ENCODE measurements at places on chromosomes 5 and 9.

DNA sequence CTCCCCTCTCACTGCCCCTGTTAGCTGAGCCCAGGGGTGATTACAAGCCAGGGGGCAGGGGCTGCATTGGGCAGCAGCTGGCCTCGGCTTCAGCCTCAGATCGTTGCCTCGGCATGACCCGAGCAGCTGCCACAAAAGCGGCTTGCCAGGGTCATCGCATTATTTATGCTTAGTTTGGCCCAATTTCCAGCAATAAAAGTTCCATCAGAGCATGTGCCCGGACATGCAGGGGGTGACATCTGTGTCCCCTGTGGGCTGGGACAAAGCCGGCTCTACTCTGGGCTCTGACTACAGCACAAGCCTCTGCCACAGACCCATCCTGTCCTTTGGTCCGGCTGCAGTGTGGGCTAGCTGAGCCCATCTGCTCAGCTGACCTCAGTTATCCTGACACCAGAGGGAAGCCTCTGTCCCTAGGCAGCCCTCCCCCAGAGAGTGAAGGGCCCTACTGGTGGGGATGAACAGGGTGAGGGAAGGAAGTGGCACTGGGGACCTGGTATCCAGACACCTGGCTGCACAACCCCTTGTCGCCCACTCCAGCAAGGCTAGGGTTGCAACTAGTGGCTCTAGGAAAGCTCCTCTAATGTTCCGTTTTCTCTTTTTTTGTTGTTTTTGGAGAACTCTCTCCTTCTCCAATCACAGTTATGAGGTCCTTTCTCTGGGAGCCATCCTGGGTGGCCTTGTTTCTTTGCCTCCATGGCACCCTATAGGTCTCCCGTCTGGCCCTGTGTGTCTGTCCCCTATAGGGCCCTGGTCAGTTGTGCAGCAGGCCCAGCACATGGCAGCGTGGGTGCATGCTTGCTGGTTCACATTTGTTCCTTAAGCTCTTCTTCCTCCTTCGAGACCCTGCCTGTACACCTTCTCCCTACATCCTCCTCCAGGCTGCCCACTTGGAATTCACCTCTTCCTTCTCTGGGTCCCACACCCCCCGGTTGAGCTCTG is 13.3 kb upstream of the GADD45G start:
- no peaks in the 10 kb centered on the region for H3K36me3 ChIP-seq
- no peak for DNase-seq
- H3K4me1 ChIP-seq: peaks cover 10% of the 10 kb centered on the region
- H3K27ac ChIP-seq: no peak overlapping the region
- H3K27me3 ChIP-seq: no peaks in the 10 kb centered on the region
- H3K4me3 ChIP-seq: no peak overlapping the region

- no peak overlapping the region for H3K27ac ChIP-seq
- DNase-seq: no peak
- no peak overlapping the region for H3K4me3 ChIP-seq
- H3K27me3 ChIP-seq: no peaks in the 10 kb centered on the region
- H3K4me1 ChIP-seq: peaks cover 18% of the 10 kb centered on the region
These were observed 4.6 kb upstream of the FEM1C start for GRCh38 chr5:115549154-115549553.

GRCh38 chr9:96784021-96784420 is 6.1 kb upstream of the ZNF510 start:
- DNase-seq: no peak
- no peak overlapping the region for H3K4me3 ChIP-seq
- H3K27me3 ChIP-seq: no peaks in the 10 kb centered on the region
- peaks cover 2% of the 10 kb centered on the region for H3K4me1 ChIP-seq
- no peaks in the 10 kb centered on the region for H3K36me3 ChIP-seq
- no peak overlapping the region for H3K27ac ChIP-seq

- no peak overlapping the region for H3K4me3 ChIP-seq
- no peak overlapping the region for H3K27ac ChIP-seq
These were observed 5.1 kb downstream of the PKN3 start for GRCh38 chr9:128707446-128707845.

DNA sequence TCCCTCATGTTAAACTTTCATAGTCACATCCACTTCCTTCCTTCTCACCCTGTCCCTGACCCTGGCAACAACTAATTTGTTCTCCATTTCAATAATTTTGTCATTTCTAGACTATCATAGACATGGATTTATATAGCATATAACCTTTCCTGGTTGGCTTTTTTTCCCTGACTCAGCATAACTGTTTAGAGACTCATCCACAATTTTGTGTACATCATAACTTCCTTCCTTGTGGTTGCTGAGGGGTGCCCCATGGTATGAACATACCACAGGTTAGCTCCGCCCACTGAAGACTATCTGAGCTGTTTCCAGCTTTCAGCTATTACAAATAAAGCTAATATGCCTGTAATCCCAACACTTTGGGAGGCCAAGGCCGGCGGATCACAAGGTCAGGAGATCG is 137.3 kb downstream of the PHF2 start:
- no peaks in the 10 kb centered on the region for H3K27me3 ChIP-seq
- H3K27ac ChIP-seq: no peak overlapping the region
- no peaks in the 10 kb centered on the region for H3K36me3 ChIP-seq
- DNase-seq: no peak

- peaks cover 12% of the 10 kb centered on the region for H3K4me1 ChIP-seq
- no peak for DNase-seq
- H3K27me3 ChIP-seq: no peaks in the 10 kb centered on the region
- no peak overlapping the region for H3K27ac ChIP-seq
- H3K36me3 ChIP-seq: no peaks in the 10 kb centered on the region
These were observed 673.9 kb upstream of the KLF4 start for GRCh38 chr9:108163321-108164005.

DNA sequence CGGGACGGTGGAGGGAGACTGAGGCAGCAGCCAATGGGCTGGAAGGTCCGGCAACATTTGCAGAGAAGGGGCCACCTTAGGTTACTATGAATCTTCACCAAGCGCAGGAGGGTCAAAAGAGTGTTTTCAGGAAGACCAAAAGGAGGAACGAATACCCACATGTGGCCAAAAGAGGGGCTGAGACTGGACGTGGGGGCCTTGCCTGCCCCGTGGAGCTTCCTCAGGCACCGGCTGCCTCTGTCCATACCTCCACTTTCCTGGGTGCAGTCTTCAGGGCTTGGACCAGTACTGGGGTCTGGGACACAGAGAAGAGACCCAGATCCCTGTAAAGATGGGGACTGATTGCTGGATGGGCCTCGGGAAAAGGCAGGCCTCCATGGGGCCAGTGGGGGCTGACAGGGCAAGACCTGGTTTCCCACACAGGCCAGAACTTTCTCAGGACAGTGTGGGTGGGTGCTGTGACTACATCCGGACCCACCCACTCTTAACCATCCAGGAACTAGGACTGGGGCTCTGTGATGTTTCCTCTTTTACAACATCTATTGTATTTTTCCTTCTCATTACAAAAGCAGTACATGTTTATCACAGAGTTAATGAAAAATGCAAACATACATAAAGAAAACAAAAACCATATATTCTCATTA is 294.7 kb downstream of the ZSWIM6 start:
- peak overlapping the region; percentile 83 for H3K27ac ChIP-seq
- no peaks in the 10 kb centered on the region for H3K27me3 ChIP-seq
- H3K36me3 ChIP-seq: no peaks in the 10 kb centered on the region
- H3K4me3 ChIP-seq: peak overlapping the region; percentile 58
- DNase-seq: no peak
- peaks cover 35% of the 10 kb centered on the region for H3K4me1 ChIP-seq

- no peak overlapping the region for H3K4me3 ChIP-seq
- no peak for DNase-seq
- H3K27me3 ChIP-seq: no peaks in the 10 kb centered on the region
These were observed 399.3 kb upstream of the CDH9 start for GRCh38 chr5:27437594-27438200.

DNA sequence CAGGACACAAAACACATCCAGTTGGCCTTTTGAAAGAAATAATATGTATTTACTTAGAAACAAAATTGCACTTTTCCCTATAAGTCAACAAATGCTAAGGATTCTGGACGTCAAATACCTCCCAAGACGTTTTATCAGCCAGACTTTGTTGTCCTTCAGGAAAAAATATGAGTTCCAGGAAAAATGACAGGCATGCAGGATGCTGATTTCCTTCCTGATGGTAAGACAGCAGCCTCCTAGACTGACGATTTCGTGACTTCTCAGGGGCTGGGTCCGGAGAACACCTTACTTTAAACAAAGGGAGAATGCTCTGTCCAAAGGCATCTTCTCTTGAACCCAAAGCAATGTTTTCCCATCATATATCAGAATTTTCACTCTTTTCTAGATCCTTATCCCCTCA is 69.1 kb downstream of the IL6ST start:
- DNase-seq: no peak
- no peaks in the 10 kb centered on the region for H3K36me3 ChIP-seq
- no peaks in the 10 kb centered on the region for H3K27me3 ChIP-seq
- no peak overlapping the region for H3K27ac ChIP-seq
- no peak overlapping the region for H3K4me3 ChIP-seq
